Stimulated activated CD8-positive, alpha-beta memory T cell treated with anti-CD3 and anti-CD28 coated beads, Interleukin-4, amount 100 ng/mL, for 48 hours (primary cell): ENCODE measurements at places on chromosomes 13 and 19.

GRCh38 chr13:61664801-61665705 lies 249.4 kb upstream of the PCDH20 start:
- DNase-seq, result no peak

DNA sequence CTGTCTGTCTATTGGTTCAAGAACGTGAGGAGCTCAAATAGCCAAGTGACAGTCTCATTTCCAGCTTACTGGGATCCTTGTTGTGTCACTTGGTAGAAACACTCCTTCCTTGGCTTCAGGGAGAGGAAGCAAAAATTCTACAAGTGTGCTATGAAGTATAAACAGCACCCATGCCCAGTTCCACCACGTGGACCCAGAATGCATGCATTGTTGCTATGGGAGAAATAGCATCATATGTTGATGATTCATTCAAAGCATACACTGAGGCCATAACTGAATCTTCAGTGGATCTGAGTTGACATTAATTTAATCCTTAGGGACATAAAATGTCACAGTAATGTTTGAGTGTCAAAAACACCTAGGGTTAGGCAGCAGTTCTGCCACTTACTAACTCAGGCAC lies 199.0 kb upstream of the RXFP2 start:
- no peak for DNase-seq

GRCh38 chr13:113560645-113561416 lies 23.7 kb upstream of the TFDP1 start:
- no peak for DNase-seq

- no peak for DNase-seq
Measured at GRCh38 chr19:41501854-41502253, 58.9 kb downstream of the ERICH4 start.

- DNase-seq, result no peak
Measured at GRCh38 chr13:80871481-80871880, 530.6 kb upstream of the SPRY2 start.

GRCh38 chr13:94658926-94659597 lies 53.3 kb downstream of the SOX21 start:
- DNase-seq, result no peak

DNA sequence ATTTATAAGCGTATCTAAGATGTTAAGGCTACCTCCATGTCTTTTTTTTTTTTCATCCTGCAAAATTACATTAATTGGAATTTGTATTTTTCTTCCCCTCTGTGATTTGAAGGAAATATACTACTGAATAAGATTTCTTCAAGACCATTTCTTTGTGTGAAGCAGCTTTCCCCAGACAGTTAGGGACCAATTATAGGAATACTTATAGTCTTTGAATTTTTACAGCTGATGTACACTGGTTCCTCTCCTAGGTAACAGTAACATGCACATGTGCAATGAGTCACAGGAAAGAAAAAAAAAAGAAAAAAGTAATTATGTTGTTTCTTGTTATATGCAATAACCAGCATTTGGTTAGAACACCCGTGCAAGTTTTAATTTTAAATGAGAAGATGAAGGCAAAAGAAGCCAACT lies 82.0 kb downstream of the PCDH9 start:
- DNase-seq, result no peak

- DNase-seq, result no peak
Measured at GRCh38 chr13:79237981-79238380, 168.1 kb downstream of the RBM26 start.

DNA sequence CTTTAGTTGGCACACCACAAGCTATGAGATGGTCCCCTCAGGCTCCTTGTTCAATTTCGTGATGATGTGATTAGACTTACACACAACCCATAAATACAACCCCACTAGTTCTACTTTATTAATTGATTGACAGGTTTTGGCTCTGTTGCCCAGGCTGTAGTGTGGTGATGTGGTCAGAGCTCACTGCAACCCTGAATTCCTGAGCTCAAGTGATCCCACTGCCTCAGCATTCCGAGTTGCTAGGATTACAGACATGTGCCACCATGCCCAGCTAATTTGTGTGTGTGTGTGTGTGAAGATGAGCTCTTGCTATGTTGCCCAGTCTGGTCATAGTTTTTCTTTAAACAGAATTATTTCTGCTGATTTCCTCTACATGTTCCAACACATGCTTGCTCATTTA lies 17.5 kb upstream of the HTR2A start:
- no peak for DNase-seq

DNA sequence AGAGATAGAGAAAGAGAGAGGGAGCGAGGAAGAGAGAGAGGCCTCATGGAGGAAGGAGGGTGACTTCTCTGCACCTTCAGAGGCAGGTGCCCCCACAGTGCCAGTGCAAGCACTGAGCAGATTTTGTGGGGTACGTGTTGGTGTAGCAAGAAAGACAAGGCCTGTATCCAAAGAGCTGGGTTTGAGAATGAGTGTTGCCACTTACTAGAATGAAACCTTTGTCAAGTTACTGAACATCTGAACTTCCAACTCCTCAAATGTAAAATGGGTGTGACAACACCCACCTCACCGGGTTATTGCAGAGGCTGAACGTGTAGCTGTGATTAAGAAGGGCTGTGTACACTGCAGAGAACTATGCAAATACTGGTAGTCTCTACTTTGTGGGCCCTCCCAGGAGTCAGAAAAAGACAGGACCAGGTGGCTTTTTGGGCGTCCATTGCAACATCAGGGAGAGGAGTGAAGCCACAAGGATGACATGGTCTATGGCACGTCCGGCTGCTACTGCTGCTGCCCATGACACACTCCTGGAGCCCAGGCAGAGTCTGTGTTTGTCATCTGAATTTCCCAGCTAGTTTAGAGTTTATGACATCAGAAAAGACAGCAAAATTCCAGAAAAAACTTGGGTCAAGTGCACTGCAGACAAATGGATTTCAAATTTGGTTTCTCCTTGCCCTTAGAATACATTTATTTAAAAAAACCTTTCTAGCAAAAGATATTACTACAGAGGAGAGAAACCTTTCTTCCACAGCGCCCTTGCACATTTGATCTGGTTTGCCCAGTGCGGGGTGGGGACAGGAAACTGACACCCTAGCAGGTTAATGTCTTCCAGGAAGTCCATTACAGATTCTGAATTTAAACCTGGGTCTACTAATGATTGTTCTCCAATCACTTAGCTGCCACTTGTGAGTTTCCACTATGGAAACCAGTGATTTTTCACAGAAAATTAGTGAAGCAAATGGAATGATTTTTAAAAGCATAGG lies 54.0 kb upstream of the ATP12A start:
- no peak for DNase-seq
